ENCODE measurements at places on chromosomes 7 and 10. TPM values are rescaled to one million over a fixed set of nuclear protein-coding genes. Genes with fewer than 3 reads are reported as not detected.

DNA sequence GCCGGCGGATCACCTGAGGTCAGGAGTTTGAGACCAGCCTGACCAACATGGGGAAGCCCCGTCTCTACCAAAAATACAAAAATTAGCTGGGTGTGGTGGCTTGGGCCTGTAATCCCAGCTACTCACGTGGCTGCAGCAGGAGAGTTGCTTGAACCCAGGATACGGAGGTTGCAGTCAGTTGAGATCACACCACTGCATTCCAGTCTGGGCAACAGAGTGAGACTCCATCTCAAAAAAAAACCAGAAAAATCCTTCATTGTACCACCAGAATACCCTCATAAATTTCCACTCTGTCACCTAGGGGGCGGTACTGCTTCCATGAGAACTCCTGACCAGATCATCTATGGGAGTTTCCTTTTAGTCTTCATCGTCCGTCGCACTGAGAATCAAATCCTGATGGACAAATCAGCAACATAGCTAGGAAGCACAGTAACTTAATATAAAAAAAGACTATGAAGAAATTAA, 225.8 kb upstream of the KLF14 start:
- H3K4me1 ChIP-seq, result no peaks in the 10 kb centered on the region
- no peaks in the 10 kb centered on the region for H3K36me3 ChIP-seq
- H3K27ac ChIP-seq, result peak overlapping the region; percentile 46
- H3K4me3 ChIP-seq, result no peak overlapping the region

Gene DENND2A
- total RNA-seq, result 7.6 TPM

Gene LMOD2
- total RNA-seq, result not detected

DNA sequence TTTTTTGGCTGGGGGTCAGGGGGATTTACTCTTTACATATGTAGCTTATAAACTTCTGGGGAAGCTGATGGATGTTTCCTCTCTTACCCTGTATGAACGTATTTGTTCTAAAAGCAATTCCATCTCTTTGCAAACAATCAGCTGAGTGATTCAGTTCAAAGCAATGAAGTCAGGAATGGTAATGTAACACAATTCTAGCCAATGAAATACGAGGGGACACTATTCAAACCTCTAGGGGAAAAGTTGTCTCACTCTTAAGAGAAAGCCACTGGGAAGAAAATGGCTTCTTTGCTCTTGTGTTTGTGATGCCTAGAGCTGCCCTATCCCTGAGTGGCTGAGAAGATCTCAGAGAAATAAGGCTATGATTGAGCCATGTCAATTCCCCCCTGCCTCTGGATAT, 134.8 kb upstream of the SEMA3C start:
- H3K36me3 ChIP-seq, result no peaks in the 10 kb centered on the region
- no peaks in the 10 kb centered on the region for H3K4me1 ChIP-seq
- DNase-seq, result no peak
- no peak overlapping the region for H3K4me3 ChIP-seq
- no peak overlapping the region for H3K27ac ChIP-seq

Data from breast epithelium (tissue), 4 donors.